Mucosa of gallbladder (tissue), 1 donor: ENCODE measurements at places on chromosomes 16 and 17. TPM values are rescaled to one million over a fixed set of nuclear protein-coding genes. Genes with fewer than 3 reads are reported as not detected.

The NKD1 gene
- 32.0 TPM for total RNA-seq

DNA sequence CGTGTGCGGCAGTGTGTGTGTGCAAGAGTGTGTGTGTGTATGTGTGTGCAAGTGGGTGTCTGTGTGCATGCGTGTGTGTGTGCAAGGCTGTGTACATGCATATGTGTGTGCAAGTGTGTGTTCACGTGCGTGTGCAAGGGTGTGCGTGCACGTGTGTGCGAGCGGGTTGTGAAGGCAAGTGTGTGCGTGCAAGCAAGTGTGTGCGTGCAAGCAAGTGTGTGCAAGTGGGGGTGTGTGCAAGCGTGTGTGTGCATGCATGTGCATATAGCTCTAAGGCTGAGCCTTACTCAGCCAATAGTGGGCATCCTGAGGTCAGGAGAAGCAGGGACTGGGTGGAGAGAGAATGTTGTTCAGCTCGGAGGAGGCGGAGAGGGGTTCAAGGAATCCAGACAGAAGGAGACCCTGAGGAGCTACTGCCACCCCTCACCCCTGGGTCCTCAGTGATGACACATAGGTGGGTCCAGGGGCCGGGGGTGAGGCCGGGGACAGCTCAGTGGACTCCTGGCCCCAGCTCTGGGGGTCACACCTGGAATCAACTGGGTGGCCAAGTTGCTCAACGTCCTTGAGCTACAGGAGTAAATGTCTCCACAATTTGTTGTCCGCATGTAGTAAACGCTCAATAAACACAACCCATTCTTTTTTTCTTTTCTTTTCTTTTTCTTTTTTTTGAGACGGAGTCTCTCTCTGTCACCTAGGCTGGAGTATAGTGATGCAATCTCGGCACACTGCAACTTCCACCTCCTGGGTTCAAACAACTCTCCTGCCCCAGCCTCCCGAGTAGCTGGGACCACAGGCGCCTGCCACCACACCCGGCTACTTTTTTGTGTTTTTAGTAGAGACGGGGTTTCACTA lies 1.8 kb downstream of the PRR29 start:
- DNase-seq = no peak

DNA sequence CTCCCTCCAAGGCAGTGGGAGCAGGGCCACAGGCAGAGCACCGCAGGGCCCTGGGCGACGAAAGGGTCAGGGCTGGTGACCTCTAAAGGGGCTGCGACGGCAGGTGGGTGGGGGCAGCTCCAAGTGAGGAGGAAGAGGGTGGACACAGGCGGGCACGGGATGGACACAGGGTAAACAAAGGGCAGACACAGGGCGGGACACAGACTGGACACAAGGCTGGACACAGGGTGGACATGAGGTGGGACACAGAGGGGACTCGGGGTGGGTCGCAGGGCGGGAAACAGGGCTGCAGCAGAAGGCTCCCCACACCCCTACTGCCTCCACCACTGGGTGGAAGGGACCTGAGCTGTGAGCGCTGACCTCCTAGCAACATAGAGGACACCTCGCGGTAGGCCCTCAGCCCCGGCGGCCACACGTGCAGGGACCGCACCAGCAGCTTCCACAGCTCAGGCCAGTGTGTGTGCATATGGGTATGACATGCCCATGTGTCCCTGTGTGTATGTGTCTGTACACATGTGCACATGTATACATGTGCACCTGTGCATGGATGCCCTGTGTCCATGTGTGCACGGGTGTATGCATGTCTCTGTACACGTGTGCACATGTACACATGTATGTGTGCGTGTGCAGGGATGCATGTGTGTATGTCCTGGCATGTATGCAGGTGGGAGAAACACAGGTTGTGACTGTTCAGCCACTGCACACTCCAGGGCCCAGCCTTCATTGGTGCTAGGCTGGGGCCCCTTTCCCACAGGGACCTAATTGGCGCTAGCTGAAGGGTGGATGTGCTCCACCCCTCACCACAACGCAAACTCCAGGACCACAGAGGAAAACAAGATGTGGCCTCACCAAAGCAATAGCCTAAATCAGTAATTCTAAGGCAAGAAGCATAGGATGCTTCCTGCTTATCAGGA lies 7.6 kb downstream of the LMF1 start:
- no peak for DNase-seq

GRCh38 chr17:41678411-41678906 lies 10.2 kb upstream of the EIF1 start:
- DNase-seq = no peak

DNA sequence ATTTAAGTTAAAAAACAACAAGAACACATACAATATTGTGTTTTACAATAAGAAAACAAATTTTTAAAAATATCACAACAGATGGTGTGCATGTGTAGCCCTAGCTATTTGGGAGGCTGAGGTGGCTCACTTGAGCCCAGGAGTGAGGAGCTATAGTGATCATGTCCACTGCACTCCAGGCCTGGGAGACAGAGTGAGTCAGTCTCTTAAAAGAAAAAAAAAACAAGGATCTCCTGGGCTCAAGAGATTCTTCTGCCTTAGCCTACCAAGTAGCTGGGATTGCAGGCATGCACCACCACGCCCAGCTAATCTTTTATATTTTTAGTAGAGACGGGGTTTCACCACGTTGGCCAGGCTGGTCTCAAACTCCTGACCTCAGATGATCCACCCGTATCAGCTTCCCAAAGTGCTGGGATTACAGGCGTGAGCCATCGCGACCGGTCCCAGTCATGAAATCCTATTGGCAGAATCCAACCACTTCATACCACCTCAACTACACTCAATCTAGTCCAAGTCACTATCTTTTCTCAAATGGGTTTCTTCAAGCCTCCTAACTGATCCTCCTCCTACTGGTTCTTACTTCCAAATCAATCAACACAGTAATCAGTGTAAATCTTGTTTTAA lies 55.0 kb downstream of the STH start:
- no peak for DNase-seq

The CNGB1 gene
- 0.29 TPM for total RNA-seq

The ACAP1 gene
- total RNA-seq = 24.2 TPM

GRCh38 chr17:70368011-70368410 lies 198.7 kb downstream of the KCNJ2 start:
- no peak for DNase-seq

The CACNG3 gene
- total RNA-seq = not detected

The TNS4 gene
- total RNA-seq = 0.23 TPM

GRCh38 chr16:15966836-15967546 lies 17.6 kb downstream of the ABCC1 start:
- DNase-seq = no peak

- DNase-seq = no peak
Observed at GRCh38 chr17:59746849-59747445, 39.5 kb downstream of the VMP1 start.

GRCh38 chr17:57424777-57425188 lies 168.5 kb downstream of the MSI2 start:
- no peak for DNase-seq

The HOXB13 gene
- 0.12 TPM for total RNA-seq

The KRT12 gene
- not detected for total RNA-seq

The CCT6B gene
- 1.2 TPM for total RNA-seq

DNA sequence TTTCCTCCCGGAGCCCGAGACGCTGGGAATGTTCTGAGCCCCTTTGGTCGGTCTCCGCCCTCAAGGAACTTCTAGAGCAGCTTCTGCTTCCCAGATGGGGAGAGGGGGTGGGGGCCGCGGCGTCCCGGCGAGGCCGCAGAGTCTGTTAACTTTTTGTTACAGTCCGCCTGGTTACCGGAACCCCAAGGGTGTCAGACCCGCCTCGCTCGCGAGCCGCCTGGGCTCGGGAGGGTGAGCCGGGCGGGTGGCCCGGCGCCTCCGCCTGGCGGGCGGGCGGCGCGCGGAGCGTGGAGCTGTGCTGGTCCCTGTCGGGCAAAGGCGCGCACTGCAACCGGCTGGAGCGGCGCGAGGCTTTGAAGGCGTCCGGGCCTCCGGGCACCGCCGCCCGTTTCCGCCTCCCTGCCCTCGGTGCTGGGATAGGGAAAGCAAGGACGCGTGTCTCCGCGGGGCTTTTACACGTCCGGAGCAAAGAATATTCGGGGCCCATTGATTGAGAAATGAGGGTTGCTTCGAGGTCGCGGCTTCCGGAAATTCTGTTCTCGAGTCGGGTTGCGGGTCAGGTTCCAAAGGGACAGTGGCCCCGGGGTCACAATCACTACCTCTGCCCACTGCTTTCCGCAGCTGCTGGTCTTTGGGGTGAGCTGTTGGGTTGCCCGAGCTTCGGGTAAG lies 1.7 kb downstream of the HS3ST3B1 start:
- peak; percentile 84 for DNase-seq

DNA sequence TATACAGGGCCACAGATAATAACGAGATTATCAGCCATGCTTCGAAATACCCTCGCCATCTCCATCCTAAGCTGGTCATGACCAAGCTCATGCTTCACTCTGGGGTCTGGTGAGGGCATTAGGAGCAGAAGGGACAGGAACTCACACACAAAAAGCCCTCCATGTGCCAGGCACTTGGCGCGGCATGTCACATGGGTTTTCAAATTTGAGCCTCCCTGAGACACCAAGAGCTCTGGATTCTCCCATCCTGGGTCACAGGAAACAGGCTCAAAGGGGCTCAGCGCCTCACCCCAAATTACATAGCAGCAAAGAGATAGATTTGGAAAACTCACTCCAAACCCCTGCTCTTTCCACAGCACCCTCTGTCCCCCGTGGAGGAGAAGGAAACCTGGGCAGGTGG lies 239.5 kb downstream of the GSG1L start:
- no peak for DNase-seq

The GUCY2D gene
- 0.63 TPM for total RNA-seq

DNA sequence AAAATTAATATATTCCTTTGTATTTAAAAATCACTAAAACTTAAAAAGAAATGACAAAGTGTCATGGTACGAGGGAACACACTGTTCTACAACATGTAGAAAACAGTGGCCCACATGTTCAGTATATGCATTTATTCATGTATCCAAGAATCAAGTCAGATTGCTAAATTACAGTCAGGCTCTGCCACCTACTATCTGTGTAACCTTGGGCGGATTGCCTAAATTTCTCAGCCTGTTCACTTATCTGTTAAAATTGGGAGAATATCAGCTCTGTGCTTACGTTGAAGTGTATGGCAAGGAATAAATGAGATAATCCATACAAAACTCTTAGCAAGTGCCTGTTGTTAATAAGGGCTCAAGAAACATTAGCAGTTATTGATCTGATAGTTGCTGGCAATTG lies 3.4 kb upstream of the USP22 start:
- no peak for DNase-seq

- DNase-seq = no peak
Observed at GRCh38 chr16:65294165-65294564, 172.3 kb upstream of the CDH11 start.

The UTS2R gene
- total RNA-seq = not detected

- DNase-seq = no peak
Observed at GRCh38 chr16:1989209-1990100, at the start of gene SYNGR3. Gene SYNGR3 (plus strand): TSS chr16:1989970. CDS start chr16:1990103, 133 bp downstream.

DNA sequence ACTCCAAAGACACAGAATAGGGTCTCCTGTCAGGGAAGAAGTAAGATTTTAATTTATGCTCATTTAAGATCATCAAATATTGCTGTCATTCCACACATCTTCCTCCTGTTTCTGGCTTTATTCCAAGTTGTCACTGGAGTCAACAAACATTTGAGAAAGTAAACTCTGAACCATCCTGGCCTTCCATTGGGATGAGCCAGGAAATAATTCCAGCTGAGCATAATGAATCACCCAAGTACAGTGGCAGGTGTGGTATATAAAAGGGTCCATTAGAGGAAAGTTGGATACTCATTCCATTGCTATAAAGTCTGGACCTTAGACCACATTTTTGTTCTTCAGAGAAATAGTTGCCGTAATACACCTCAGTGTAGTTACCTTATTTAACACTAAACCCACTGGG lies 246.1 kb downstream of the SLC39A11 start:
- no peak for DNase-seq

DNA sequence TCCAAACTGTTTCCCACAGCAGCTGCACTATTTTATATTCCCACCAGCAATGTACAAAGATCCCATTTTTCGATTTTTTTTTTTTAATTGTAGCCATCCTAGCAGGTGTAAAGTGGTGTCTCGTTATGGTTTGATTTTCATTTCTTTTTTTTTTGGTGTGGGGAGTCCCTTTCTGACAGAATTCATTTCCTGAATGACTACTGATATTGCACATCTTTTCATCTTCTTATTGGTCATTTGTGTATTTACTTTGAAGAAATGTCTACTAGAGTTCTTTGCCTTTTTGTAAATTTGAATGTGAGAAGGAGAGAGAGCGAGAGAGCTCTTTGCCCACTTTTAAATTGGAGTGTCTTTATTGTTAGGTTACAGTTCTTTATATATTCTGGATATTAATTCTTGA lies 14.0 kb downstream of the CYB5B start:
- DNase-seq = no peak

DNA sequence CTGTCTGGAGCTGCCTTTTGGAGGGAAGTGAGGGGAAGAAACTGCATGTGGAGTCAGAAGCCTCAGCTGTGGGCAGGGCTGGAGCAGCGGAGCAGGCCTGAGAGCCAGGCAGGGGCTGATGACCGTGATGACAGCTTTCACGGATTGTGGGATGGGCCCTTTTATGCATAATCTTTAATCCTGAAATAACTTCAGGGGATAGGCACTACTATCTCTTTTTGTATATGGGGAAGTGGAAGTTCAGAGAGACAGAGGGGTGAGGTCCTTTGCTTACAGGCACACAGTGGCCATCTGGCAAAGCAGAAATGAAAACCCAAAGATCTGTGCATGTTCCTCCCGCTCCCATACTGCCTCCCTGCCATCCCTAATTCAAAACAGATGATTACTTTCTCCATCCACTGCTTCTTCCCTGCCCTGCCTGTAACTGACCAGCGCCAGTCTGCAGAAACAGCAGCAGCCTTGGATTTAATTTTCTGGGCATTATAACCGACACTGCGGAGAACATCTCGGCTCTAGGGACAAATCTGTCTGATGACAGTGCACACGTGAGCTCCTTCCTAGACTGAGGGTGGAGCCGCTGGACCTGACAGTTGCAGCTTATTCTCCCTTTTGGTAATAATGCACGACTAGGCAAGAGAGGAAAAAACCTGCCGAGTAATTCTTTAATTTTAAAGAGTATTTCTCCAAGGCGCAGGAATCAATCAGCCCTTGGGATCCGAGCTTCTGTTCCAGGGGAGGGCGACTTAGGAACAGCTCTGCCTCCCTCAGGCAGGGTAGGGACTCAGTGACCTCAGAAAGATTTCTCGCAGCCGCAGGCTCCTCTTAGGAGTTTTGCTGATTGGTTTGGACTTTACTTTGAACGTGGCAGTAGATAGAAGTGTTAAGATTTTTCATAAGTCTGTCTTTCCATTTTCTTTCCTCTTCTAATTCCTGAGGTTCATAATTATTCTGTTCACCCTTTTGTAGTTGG lies 95.4 kb downstream of the UTP18 start:
- no peak for DNase-seq
